ENCODE measurements at places on chromosomes 1 and 21. TPM values are rescaled to one million over a fixed set of nuclear protein-coding genes. Genes with fewer than 3 reads are reported as not detected.

VSIG8 gene
- not detected for total RNA-seq

S100A1 gene
- total RNA-seq = not detected

NMNAT2 gene
- total RNA-seq = not detected

SIPA1L2 gene
- total RNA-seq = 1.1 TPM

ACTRT2 gene
- not detected for total RNA-seq

TMEM61 gene
- not detected for total RNA-seq

GCSAML gene
- total RNA-seq = not detected

RNF223 gene
- not detected for total RNA-seq

- no peak for DNase-seq
These were observed 63.6 kb downstream of the KCNT2 start for GRCh38 chr1:196544617-196545016.

DNA sequence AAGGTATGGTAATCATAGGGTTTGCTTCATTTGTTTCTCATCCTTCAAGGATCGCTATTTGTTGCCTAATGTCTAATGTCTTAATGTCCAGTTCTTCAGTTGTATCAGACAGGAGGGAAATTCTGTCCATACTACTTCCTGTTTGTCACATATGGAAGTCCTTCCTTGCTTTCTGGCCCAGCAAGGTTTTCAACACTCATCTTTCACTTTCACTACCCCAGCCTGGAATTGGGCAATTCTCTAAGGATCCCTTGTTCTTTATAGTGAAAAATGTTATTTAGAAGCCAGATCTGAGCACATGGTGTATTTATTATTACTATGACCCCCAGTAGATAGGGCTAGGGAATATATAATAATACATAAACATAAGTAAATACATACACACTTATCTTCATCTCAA, 50.6 kb upstream of the SLC35A3 start:
- no peak for DNase-seq

GRCh38 chr1:223815020-223815853, 30.5 kb downstream of the TP53BP2 start:
- no peak for DNase-seq

- no peak for DNase-seq
These were observed 43.6 kb downstream of the ACP6 start for GRCh38 chr1:147626739-147627138.

DNA sequence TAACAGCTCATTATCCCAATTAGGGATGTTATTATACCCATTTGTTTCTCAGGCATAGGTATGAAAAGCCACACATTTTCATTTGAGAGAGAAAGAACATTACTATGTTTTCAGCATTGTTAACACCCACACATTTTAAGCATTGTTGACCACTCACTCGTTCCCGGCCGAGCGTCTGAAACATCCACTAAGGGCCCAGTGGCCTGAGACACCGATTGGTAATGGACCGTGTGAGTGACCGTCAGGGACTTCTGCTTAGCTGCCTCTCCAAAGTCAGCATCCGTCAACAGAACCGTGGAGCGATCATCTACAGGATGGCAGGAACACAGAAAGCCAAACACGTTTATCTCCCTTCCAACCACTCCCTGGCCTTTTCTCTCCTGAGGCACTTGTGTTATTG, 184.6 kb downstream of the PCP4 start:
- DNase-seq = no peak

- no peak for DNase-seq
These were observed 5.4 kb downstream of the VPS45 start for GRCh38 chr1:150072959-150073358.

GRCh38 chr21:36791695-36792470, 93.0 kb downstream of the SIM2 start:
- no peak for DNase-seq

DNA sequence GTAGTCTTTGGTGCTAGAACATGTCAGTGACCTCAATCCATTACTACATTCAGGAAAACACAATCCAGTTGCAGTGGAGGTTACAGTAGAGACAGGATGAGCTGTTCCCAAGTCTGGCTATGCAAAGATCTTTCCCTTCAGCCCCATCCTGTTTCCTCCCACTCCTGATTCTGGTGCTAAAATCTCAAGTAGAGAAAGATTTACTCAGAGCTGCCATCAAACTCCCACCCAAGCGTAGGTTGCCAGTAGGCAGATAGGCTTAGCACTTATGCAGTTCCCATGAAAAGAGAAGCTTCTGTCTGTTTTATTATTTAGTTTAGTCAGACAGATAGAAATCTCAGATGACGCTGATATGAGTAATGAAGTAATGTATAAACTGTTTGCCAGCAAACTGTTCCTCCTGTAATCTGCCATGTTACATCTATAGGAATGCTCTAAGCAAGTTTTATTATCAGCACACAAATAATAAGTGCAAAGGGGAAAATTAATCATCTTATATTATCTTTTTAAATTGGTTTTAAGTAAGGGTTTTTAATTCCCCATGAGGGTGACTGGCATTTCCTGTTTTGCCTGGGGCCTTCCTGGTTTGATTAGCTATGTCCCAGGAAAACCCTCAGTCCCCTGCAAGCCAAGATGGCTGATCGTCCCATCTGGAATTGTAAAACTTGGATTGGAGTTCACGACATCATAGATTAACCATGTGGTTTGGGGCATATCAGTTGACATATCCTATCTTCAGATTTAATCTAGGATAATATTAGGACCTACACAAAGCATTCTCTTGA, 188.3 kb upstream of the PALMD start:
- no peak for DNase-seq

DNA sequence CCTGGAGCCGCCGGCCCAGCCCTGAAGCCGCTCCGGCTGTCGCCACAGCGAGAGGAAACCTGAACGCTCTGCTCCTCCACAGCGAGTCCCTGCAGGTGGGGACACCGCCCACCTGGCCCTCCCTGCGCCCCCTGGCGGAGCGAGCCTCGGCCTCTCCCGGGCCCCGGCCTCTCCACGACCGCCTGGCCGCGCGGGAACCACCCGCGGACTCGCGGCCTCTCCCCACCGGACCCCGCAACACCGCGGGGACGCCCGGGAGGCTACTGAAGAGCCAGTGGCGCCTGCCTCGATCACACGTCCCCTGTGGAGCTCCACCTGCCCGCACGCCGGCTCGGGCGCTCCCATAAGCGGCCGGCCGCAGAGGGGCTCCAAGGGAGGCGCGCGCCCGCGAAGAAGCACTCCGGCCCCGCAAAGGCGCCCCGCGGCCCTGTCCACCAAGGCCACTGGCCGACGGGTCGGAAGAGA, 109.6 kb downstream of the KCNN3 start:
- peak; percentile 94 for DNase-seq

- DNase-seq = no peak
These were observed 139.1 kb downstream of the KAZN start for GRCh38 chr1:14737561-14738094.

DNA sequence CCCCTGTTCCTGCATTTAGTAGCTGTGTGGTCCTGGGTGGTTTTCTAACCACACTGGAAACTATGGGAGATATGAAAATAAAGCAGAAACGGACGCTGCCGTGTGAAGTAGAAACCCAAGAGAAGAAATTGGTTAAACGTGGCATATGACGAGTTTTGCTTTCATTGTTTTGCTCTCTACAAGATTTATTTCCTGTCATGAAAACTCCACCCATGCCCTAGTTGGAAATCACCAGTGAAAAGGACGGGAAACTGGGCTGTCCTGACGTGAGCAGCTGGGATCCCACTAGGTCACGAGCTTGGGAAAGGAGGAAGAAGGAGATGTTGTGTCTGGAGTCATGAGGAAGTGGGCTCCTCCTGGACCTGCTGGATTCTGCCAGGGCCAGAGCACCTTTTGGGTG, 120.8 kb upstream of the GADD45A start:
- DNase-seq = no peak

DNA sequence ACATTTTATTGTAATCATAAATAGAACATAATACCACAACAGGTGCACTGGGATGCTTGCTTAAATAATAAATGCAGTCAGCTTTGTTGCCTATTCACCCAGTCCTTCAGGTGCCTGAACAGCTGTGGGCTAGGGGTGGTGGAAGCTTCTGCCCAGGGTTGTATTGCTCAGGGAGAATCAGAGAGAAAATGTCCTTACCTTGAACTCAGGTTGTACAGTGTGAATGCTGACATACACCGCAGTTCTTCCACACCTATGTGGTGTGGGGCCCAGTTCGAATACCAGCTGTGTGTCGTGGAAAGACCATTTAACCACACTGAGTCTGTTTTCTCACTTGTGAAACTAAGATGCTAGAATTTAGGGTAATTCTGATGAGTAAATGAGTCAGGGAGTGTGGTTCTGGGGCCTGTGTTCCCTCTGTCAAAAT, 115.7 kb upstream of the ATP1A1 start:
- DNase-seq = no peak

- DNase-seq = no peak
These were observed 15.0 kb upstream of the PWP2 start for GRCh38 chr21:44092211-44092610.

- no peak for DNase-seq
These were observed 2.4 kb downstream of the BLACAT1 start for GRCh38 chr1:205453466-205453865.

- no peak for DNase-seq
These were observed 67.8 kb upstream of the ABCD3 start for GRCh38 chr1:94350350-94350924.

DNA sequence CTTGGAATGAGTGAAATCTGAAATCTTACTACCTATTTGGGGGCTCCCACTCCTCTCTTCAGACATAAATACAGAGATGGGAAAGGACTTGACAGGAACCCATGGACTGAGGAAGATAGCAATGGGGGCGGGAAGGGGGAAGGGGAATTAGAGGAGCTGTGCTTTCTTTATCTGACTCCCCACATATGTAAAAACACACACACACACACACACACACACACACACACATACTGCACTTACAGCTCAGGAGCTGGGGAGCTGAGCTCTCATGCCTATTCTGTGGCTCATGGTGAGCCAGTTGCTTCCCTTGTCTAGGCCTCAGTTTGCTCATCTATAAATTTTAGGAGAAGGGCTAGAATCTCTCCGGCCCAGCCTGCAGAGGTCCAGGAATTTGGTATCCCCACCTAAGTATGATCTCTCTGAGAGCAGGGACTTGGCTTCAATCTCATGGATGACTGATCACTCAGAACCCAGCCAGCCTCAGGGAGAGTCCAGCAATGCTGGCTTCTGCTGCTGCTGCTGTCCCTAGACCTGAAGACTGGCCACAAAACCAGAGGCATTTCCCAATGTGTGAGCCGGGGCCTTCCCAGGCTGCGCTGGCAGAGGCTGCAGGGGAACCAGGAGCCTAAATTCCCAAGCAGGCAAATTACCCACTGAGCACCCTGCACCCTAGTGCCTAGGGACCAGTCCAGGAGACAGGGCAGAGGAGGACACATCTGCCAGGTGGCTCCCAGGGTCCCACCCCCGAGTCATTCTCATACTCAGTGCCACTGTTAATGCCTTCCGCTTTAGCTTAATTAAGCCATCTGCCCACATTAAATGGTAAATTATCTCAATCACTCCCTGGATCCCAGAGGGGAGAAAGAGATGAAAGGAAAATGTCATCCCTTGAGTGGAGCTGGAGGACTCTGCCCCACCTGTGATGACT, 57.5 kb upstream of the RBM15 start:
- no peak for DNase-seq

GRCh38 chr1:93746021-93746812, 64.6 kb upstream of the BCAR3 start:
- no peak for DNase-seq

DNA sequence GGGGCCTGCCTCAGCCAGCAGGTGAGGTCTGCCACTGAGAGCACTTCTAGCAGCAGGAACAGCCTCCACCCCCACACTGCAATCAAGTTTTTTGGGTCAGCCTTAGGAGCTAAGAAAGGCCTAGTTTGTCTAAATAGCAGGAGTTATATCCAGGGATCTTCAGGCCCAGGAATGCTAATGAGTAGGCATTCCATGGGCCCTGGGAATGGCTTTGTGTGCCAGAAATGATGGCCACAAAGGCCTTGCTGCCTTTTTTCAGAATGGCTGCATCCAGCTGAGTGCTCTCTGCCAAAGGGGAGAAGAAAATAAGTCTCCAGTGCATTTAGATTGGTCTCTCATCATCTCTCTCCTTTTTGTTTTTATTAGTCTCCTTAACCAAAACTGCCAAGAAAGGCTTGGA, 2.8 kb downstream of the MRTO4 start:
- DNase-seq = no peak

DNA sequence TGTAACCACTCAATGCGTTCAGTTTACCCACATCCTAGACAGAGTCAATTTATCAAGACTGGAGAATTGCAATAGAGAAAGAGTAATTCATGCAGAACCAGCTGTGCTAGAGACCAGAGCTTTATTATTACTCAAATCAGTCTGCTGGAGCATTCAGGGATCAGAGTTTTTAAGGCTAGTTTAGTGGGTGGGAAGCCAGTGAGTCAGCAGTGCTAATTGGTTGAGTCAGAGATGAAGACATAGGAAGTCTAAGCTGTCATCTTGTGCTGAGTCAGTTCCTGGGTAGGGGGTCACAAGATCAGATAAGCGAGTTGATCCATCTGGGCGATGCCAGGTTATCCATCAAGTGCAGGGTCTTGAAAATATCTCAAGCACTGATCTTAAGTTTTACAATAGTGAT, 499.6 kb downstream of the MRPL39 start:
- no peak for DNase-seq

DNA sequence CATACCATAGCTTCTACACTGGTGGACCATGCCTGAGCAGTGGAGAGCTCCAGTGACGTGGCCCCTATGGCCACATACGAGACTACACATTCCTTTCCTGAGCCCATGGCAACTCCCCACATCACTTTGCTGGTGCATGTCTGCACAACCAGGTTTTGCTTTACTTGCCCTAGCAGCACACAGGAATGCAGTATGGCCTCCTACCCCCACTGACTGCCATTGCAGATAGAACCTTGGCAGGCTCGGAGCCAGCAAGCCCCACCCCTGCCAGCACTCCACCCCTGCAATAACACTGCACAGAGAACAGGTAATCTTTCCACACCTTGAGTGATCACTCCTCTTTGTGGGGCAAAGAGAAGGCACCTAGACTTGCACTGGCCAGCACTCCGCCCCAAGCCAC, 531.9 kb upstream of the CAMK1G start:
- no peak for DNase-seq

DNA sequence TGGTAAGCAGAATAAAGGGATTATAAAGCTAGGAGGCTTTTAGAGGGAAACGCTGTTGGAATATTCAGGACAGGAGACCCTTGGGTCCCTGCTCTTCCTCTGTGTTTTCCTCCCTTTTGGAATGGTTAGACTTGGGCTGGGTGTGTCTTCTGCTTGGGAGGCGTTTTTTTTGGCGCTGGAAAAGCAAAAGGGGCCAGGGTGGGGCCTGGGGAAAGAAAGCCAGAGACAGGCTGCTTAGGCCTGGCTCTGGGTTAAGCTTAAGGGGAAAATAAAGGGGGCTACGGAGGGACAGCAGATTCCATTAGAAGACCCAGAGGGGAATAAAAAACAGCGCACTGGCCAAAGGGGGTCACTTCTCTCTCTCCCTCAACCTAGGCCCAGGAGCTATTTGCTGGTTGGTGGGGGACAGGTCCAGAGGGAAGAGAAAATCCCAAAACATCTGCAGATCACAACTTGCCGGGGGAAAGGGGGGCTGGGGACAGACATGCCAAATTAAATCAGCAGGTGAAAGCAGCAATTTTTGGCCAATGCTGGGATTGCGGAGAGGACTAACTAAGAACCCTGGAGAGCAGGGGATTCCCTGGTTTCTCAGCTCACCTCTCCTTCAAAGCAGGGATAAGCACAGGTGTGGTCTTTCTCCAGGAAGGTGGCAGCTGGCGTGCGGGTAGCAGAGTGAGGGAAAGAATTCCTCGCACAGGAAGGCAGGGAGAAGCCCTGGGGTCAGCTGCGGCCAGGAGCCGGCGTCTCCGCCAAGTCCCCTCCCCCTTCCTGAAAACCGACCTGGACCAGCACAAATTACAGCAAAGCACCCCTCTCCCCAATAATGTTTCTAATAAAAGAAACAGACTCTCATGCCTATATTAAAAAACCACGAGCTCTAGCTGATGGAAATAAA, 82.2 kb upstream of the AK4 start:
- DNase-seq = no peak

All from activated naive CD8-positive, alpha-beta T cell treated with anti-CD3 and anti-CD28 coated beads, Interleukin-2, amount 10 ng/mL, durations not matched to agents 7 days and 5 days (primary cell).